ENCODE measurements at places on chromosomes 6 and 20.
A peak's percentile ranks its signal among the peaks of the same experiment; 100 is the strongest.

GRCh38 chr20:16821211-16822089, 73.3 kb downstream of the OTOR start:
- DNase-seq = no peak

DNA sequence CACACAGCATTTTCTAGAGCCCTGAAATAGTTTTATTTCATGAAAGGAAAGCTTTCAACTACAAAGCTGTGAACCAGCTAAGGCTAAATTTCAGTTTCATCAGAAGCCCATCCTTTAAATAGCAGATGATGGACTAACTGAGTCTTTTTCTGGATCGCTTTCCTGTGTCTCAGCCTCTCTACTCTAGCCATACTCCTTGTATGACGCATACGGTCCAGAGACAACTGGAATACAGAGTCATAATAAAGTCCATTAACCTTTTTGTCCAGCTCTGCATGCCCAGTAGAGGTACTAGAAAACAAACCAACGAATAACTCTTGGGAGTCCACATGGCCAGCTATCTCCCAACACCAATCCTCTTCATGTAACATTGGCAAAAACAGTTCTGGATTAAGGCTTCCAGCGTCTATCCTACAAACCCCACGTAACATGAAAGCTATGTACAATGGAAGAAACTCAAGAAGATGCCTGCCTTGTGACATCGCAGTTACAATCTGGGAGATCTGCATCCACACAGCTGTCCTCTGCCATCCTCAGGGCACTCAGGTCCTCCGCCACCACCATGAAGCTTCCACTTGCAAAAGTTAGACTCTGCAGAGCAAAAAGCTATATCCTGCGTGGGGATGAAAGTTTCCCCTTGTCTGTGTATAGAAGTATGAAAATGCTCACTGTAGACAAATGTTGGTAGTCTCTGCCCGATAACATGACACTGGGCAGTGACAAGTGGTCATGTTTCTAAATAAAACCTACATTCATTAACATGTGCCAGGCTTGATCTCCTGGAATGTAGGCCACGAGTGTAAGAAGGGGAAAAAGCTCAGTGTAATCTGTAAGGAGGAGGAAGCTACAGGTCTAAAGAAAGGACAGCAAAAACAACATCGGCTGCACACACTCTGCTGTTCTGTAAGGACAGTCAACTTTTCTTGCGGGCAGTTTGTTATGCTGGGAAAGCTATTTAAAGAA, 360.4 kb downstream of the ESR1 start:
- DNase-seq = no peak

DNA sequence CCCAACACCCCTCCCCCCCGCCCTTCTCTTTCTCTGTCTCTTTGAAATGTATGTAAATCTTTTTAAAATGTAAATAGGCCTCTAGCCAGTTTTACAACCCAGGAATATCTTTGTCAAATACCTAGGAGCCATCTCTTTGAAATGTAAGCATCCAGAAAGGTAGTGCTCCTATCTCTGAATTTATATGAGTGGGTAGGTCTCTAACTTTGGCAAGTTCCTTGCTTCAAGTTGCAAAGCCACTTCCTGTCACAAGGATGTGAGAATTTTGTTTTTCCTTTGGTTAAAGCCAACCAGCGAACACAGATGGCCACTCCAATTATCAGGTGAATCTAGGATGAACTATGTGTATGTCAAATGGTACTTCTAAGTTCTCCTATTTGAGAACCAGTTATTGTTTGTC, 6.2 kb upstream of the DEFB132 start:
- DNase-seq = no peak

DNA sequence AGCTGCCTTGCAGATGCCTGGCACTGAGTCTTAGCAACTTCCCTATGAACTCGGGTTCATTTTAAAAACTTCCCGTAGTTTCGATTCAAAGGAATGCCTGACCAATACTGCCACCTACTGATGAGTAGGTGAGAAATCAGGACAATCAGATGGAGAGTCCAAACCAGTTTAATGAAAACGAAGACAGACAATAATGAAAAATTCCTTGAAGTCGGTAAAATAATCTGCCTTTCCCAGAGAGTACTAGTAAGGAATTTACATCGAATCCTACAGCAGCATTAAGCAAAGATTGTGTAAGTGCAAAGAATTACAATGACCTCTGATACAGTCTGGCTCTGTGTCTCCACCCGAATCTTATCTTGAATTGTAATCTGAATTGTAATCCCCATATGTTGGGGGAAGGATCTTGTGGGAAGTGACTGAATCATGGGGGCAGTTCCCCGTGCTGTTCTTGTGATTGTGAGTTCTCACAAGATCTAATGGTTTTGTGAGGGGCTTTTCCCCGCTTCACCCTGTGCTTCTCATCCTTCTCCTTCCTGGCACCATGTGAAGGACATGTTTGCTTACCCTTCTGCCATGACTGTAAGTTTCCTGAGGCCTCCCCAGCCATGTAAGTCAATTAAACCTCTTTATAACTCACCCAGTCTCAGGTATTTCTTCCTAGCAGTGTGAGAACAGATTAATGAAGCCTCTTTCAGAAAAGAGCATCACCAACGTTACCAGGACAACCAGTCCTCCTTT, 134.4 kb downstream of the ARHGAP18 start:
- DNase-seq = no peak

GRCh38 chr6:85392379-85392778, 57.5 kb upstream of the NT5E start:
- no peak for DNase-seq

- no peak for DNase-seq
Measured at GRCh38 chr20:36377348-36378326, 71.5 kb downstream of the DLGAP4 start.

- no peak for DNase-seq
Measured at GRCh38 chr6:92231171-92231701, 1188.1 kb downstream of the EPHA7 start.

GRCh38 chr20:57476084-57476526, 48.8 kb downstream of the CTCFL start:
- peak; percentile 52 for DNase-seq

GRCh38 chr6:41039060-41039998, at the start of gene UNC5CL:
Gene UNC5CL (minus strand): TSS chr6:41039221. CDS start chr6:41035074, 4,147 bp downstream.
- peak; percentile 81 for DNase-seq

- no peak for DNase-seq
Measured at GRCh38 chr20:32363492-32363891, 5.4 kb downstream of the ASXL1 start.

DNA sequence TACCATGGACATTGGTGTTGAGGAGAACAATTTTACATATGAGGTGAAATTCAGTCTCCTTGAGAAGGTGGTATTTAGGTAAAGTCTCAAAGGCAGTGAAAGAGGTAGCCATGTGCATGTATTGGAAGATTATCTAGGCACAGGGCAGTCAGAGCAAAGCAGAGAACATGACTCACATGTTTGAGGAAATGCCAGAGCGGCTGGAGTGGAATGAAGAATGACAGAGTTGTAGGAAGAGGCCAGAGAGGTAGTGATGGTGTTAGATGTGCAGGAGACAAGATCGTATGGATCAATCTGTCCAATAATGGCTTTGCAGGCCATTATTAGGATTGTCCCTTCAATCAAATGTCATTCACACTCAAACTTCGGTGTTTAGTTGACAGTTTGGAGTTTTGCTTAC, 449.4 kb upstream of the PTCHD4 start:
- DNase-seq = no peak

- no peak for DNase-seq
Measured at GRCh38 chr20:13396826-13397225, 175.8 kb downstream of the ISM1 start.

- no peak for DNase-seq
Measured at GRCh38 chr20:23225407-23226060, 125.1 kb upstream of the NXT1 start.

- no peak for DNase-seq
Measured at GRCh38 chr20:9301129-9302090, 213.0 kb upstream of the LAMP5 start.

Data from activated effector memory CD4-positive, alpha-beta T cell treated with anti-CD3 and anti-CD28 coated beads, Interleukin-2, amount 50 U/mL, for 16 hours (primary cell).